A549 treated with AZD2906 at 1 μM for 4 hours (cell line): ENCODE measurements at places on chromosomes 4 and X. TPM values are rescaled to one million over a fixed set of nuclear protein-coding genes. Genes with fewer than 3 reads are reported as not detected.

The FRG1 gene
- total RNA-seq: 34.7 to 42.2 TPM (median 36.9 TPM) in 5 replicates

The CCDC160 gene
- total RNA-seq: not detected in 5 replicates

The IGSF1 gene
- total RNA-seq: 0.26 to 0.32 TPM (median 0.27 TPM) in 5 replicates

The CT45A5 gene
- 0.08 to 0.13 TPM (median 0.09 TPM) in 3 of 5 replicates, not detected in the others for total RNA-seq

The SULT1E1 gene
- not detected in 5 replicates for total RNA-seq

The PCYT1B gene
- total RNA-seq: 0.02 to 0.08 TPM (median 0.02 TPM) in 5 replicates

The NDP gene
- total RNA-seq: not detected in 5 replicates

The OCRL gene
- total RNA-seq: 19.0 to 25.5 TPM (median 23.1 TPM) in 5 replicates
